NCI-H1436 treated with DMSO at 0.1 percent for 48 hours (cell line): ENCODE measurements at places on chromosomes 12 and 14.

- no peak for DNase-seq
Observed at GRCh38 chr12:76864791-76865400, 13.9 kb downstream of the CSRP2 start.

- no peak for DNase-seq
Observed at GRCh38 chr12:98136544-98136943, 378.8 kb upstream of the TMPO start.

- no peak for DNase-seq
Observed at GRCh38 chr14:74085828-74086227, 1.1 kb downstream of the LIN52 start.

GRCh38 chr12:101698800-101699347, 1.4 kb downstream of the CHPT1 start:
- DNase-seq = no peak

DNA sequence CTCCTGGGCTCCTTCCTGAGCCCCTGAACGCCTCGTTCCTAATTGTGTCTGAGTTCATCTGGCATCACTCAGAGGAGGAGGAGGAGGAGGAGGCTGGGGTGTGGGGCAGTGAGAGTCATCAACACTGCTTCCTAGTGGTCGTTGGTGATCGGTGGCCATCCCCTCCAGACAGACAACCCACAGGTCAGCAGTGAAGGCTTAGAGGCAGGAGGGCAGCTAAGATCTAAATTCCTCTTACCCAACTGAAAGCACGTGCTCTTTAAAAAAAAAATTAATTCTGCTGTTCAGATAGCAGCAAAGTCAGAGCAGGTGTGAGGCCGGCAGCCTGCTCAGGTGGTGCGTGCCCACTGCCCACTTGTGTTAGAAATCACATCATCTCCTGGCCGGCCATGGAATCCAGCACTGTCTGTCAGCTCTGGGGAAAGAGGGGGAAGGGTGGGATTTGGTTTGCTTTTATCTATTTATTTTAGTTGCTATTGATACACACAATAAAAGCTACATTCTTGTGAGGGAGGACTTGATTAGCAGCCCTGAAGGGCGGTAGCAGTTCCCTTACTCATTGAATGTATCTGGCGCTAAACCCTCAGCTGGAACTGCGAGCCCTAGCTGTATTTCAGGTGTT, 46.6 kb downstream of the PPP2R5C start:
- no peak for DNase-seq

GRCh38 chr14:75442642-75443041, 14.8 kb downstream of the JDP2 start:
- no peak for DNase-seq
